Stimulated activated naive CD4-positive, alpha-beta T cell treated with Interleukin-2 at 50 U/mL for 16 hours (primary cell): ENCODE measurements at places on chromosomes 7 and 10.

GRCh38 chr7:129469930-129470329 lies 32.4 kb upstream of the SMKR1 start:
- DNase-seq = no peak

GRCh38 chr7:45659496-45660139 lies 85.5 kb downstream of the ADCY1 start:
- no peak for DNase-seq

DNA sequence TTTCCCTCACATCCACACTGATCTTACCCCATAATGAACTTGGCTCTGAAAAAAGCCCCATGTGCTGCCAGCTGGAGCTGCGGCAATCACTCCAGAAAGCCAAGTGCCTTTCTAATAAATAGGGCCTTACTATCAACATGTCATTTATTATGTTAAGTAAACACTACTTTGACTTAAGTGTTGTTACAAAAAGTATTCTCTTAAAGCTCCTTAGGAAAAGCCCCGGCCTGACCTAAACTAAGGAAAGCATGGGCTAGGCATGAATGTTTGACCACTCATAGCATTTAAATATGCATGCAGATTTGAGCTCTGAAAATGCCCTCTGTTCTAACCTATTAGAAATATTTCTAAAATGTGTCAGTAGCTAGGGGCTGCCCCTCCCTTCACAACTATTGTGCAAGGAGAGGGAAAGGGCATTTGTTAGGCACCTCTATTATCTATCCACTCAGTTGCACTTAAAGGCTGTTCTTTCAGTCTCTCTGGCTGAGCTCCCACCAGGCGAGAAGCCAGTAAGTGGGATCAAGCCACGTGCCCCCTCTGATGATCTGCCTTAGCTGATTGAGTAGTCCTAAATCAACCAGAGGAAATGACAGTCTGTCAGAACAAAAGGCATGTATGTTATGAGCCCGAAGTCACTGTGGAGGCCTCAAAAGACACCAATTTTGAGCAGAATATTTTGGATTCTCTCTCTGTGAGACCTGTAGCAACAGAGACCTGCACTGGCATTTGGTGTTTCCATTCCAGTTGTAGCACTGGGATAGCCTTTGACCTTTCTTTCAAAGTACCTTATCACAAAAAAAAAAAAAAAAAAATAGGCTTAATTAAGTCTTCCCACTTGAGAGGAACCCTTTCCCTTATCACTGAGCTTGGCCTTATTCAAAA lies 77.1 kb downstream of the ITGB8 start:
- no peak for DNase-seq

GRCh38 chr10:117462816-117463544 lies 79.6 kb upstream of the EMX2 start:
- DNase-seq = no peak

GRCh38 chr7:117963264-117964197 lies 90.3 kb upstream of the CTTNBP2 start:
- DNase-seq = no peak

DNA sequence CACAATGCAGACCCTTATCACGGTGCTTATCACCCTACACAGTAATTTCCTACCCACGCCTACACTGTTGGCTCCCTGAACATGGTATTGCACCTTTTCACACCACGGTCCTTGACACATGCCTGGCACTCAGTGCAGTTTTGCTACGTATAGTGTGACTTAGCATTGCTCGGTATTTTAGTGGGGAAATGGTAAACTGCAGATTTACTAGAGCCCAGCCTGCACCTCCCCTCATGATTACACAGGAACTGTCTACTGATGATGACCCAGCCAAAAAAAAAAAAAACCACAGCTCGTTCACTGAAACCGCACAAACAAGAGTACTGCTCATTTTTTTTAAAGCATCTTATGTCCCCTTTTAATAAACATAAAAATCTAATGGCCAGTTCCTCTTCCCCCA lies 124.2 kb upstream of the ZNF746 start:
- DNase-seq = peak; percentile 33

DNA sequence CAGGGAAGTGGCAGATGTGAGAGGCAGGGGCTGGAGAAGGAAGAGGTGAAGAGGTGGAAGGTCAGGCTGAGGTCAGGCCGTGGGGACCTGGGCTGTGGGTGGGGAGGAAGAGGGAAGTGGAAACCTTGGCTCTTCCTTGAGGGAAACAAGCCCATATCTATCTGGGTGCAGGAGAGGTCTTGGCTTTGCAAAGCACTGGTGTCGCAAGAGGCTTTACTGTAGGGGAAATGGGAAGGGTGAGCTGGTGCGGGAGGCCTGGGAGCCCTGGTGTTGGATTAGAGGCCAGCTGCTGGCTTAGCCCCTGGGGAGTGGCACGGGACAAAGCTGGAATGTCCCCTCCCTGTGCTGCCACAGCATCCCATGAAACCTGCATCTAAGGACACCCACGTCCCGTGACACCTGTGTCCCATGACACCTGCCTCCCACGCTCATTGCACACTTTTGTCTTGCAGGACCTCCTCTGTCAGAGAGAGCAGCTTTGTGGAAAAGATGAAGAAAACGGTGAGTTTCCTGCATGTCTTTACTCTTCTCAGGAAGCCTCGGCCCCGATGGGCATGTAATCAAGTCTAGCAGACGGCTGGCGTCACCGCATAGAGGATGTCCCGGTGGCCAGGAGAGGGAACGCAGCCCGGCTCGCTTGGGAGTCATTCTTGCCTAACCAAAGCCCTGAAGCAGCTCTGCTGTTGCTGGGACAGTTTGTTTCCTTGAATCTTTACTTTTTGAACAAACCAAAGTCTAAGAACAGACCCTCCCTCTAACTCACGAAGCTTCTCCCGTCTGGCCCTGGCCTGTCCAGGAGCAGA lies 22.2 kb downstream of the TMEM120A start:
- DNase-seq = no peak

- no peak for DNase-seq
These were observed 36.6 kb downstream of the PRKAG2 start for GRCh38 chr7:151840088-151840910.

DNA sequence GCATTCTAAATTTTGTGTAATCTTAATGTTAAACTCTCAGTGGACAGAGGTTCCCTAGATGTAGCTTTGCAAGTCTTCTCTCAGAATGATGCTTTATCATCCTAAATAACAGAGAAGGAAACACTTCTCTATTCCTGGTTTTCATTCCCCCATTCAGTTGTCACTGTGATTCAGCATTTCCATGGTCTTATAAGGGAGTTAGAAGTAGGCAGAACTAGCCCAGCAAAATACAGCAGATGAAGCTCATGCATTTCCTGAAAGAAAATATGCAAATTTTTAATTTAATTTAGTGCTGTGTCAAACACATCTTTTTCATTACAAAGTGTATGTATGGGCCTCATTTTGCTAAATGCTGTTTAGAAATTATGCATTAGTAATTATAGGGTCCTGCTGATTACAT lies 70.1 kb downstream of the ITPRID1 start:
- no peak for DNase-seq
